ENCODE measurements at places on chromosomes 1 and 21.

GRCh38 chr1:95974586-95974985, 740.6 kb downstream of the RWDD3 start:
- no peak for DNase-seq

GRCh38 chr1:102032534-102032933, 35.8 kb upstream of the OLFM3 start:
- no peak for DNase-seq

DNA sequence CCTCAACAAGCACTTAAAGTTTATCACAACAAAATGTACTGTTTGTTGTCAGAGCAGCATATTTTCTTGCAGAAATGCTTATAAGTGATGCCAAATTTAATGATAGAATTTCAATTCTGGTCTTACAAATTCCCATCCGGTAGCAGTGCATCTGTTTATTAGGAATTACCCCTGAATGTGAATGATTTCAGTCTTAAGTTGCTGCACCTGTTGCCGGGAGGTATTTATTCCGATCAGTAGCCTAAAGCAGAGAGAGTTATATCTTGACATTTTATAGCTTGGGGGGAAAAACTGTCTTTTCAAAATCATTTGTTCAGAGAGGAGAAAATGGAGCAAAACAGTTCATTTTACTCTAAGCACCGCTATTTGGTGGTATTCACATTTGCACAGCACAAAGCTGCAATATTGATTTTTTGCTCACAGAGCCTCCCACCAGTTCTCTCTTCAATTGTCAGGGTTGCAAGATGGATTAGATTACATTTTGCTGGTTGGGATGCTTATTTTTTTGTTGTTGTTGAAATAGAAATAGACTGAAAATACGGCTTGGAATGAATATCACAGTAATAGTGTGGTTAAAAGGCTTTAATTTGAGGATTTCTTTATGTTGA, 98.6 kb downstream of the ADGRL2 start:
- no peak for DNase-seq

- DNase-seq: no peak
These were observed 429.6 kb downstream of the USP25 start for GRCh38 chr21:16159213-16159970.

DNA sequence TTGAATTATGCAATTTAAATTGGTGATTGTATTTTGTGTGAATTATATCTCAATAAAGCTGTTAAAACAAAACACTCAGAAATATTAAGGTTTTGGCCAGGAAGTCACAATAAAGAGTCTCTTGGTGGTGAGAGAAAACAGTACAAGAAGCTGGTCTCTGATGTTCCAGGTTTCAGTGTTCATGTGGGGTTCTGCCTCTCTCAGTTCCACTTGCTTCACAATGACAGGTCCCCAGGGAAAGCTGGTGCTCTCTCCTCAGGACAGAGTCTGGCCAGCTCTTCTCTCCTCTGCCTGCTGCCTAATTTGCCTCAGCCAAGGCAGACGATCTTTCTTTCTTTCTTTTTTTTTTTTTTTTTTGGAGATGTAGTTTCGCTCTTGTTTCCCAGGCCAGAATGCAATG, 342.9 kb upstream of the PLXNA2 start:
- DNase-seq: no peak

GRCh38 chr1:18285538-18285924, 177.9 kb downstream of the IGSF21 start:
- DNase-seq: no peak

- DNase-seq: peak; percentile 65
These were observed 14.5 kb downstream of the SLC6A17 start for GRCh38 chr1:110164725-110165350.

- DNase-seq: no peak
These were observed 594.8 kb downstream of the USP25 start for GRCh38 chr21:16324630-16325029.

DNA sequence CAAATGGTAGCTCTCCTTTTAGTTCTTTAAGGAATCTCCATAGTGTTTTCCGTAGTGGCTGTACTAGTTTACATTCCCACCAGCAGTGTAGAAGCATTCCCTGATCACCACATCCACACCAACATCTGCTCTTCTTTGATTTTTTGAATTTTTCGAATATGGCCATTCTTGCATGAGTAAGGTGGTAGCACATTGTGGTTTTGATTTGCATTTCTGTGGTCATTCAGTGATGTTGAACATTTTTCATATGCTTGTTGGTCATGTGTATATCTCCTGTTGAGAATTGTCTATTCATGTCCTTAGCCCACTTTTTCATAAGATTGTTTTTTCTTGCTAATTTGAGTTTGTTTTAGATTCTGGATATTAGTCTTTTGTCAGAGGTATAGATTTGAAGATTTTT, 84.6 kb upstream of the B3GALT2 start:
- no peak for DNase-seq

- DNase-seq: no peak
These were observed 9.4 kb downstream of the KIRREL1 start for GRCh38 chr1:158002631-158003405.

GRCh38 chr1:31567956-31568570, 8.3 kb upstream of the TINAGL1 start:
- no peak for DNase-seq

- peak; percentile 50 for DNase-seq
These were observed 878.5 kb downstream of the USP25 start for GRCh38 chr21:16608209-16608830.

DNA sequence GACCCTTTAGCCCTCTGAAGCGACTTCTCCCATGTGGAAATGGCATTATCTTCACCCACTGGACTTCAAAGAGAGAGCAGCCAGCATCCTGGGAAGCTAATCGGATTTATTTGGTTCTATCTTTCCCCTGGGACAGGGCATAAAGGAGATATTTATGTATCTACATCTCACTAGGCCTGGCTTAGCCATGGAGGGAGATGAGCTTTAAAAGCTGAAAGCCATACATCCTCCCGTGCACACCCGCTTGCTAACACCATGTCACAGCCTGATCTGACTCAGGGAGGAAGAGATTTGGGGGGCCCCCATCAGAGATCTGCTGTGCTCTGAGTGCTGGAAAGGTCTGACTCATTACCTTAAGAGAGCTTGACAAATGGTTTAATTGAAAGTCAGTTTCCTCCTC, 155.9 kb downstream of the PLXNA2 start:
- no peak for DNase-seq

DNA sequence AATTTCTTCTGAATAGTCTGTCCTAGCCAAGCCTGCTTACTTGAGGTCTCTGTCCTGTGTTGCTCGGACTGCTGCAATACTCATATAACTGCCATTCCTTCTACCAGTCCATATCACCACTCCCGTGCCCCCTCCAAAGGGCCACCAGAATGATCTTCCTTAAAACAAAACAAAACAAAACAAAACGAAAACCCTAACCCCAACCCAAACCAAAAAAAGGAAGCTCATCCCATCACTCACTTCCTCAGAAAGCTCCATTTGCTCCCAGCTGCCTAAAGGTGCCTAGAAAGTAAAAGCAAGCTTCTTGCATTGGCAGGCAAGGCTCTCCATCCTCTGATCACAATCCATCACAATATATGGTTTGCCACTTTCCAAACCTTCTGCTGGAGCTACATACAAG, 20.3 kb downstream of the USP24 start:
- DNase-seq: no peak

- DNase-seq: no peak
These were observed 7.3 kb downstream of the TMEM82 start for GRCh38 chr1:15749399-15750291.
